ENCODE measurements at places on chromosomes 5 and 9. TPM values are rescaled to one million over a fixed set of nuclear protein-coding genes. Genes with fewer than 3 reads are reported as not detected.
A peak's percentile ranks its signal among the peaks of the same experiment; 100 is the strongest.

DNA sequence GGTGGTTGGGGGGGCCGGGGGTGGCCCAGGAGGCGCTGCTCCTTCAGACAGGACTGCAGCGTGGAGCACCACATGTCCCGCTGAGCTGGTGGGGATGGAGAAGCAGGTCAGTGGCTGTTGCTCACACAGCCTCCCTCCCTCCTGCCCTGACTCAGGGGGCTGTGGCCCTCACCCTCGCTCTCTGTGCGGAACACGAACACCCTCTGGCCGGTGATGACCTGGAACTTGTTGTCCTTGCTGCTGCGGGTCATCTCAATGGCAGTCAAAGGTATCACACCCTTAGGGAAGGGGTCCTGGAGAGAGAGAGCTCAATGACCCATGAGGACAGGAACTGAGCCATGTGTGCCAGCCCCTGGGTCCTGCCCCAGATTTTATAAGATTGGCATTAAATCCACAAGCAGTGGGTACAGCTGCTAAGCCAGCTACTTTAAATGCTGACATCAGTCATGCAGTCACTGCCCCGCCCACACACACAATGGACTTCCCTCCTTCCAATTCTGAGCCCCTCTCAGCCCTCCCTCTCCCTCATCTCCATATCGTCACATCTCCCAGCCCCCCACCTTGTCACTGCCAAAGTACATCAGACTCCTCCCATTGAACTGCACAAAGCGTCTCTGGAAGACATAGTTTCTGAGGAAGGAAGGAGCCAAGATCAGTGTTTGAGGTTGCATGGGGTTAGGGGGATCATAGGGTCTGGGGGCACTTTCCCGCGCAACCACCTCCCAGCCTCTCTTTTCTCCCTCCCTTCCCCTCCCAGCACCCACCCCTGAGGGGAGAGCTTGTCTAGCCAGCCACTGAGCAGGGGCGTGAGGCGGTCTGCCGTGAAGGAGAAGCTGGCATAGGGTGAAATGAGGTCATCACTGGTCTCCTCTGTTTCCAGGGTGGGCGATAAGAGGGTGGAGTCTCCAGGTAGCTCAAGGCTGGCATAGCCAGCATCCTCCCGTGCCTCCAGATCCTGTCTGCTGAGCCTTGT is 8.9 kb downstream of the ARAP3 start:
- H3K27me3 ChIP-seq, result peaks cover 2% of the 10 kb centered on the region
- H3K4me1 ChIP-seq, result no peaks in the 10 kb centered on the region
- no peak overlapping the region for H3K27ac ChIP-seq
- no peak overlapping the region for H3K4me3 ChIP-seq
- no peaks in the 10 kb centered on the region for H3K36me3 ChIP-seq
- DNase-seq, result no peak

- H3K27ac ChIP-seq, result peak overlapping the region; percentile 89
- H3K4me3 ChIP-seq, result peak overlapping the region; percentile 58
- peaks cover 6% of the 10 kb centered on the region for H3K36me3 ChIP-seq
These were observed 50.5 kb upstream of the EXOC3 start for GRCh38 chr5:392431-392988.

GRCh38 chr5:38069360-38069759 is 189.0 kb upstream of the EGFLAM start:
- no peaks in the 10 kb centered on the region for H3K36me3 ChIP-seq
- H3K27me3 ChIP-seq, result no peaks in the 10 kb centered on the region
- no peak overlapping the region for H3K4me3 ChIP-seq
- H3K27ac ChIP-seq, result no peak overlapping the region
- DNase-seq, result no peak

The ARSI gene
- not detected for total RNA-seq

The ZER1 gene
- total RNA-seq, result 24.4 TPM

The GRXCR2 gene
- not detected for total RNA-seq

Measured in activated CD4-positive, alpha-beta memory T cell treated with anti-CD3 and anti-CD28 coated beads, Interleukin-2, amount 10 ng/mL, durations not matched to agents 7 days and 5 days (primary cell).